ENCODE measurements at places on chromosomes 16 and 17.

- no peak for DNase-seq
Observed at GRCh38 chr16:17885659-17886207, 415.0 kb upstream of the XYLT1 start.

- no peak for DNase-seq
Observed at GRCh38 chr17:956905-957304, 22.7 kb downstream of the NXN start.

GRCh38 chr16:72908362-72909167 is 139.4 kb downstream of the ZFHX3 start:
- no peak for DNase-seq

DNA sequence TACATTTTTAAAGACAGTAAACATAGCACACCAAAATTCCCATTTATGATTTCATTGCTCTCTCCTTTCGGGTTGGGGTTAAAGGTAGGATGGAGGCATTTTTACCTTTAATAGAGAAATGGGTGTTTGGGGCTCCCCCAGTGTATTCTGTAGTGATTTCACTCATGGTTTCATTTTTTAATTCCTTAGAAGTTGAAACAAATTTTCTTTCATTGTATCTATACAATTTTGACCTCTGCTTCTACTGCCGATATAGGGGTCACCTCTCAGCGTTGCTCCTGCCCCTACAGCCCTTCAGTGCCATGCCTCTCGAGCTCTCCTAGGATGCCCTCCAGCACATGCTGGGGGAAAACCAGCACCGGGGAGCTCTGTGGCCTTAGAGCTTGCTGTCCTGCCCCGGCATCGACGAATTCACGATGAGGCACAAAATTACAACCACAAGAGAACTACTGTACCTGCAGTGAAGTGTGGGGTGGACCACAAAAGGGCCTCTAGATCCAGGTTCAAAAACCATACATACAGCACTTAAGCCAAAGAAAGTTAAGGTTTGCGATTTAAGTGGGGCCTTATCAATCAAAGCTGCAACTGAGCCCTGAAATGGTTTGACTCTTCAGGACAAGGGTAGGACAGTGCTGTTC is 39.3 kb downstream of the LITAFD start:
- DNase-seq, result no peak

GRCh38 chr17:70420861-70421445 is 251.6 kb downstream of the KCNJ2 start:
- no peak for DNase-seq

- no peak for DNase-seq
Observed at GRCh38 chr17:12296209-12296625, 275.5 kb downstream of the MAP2K4 start.

DNA sequence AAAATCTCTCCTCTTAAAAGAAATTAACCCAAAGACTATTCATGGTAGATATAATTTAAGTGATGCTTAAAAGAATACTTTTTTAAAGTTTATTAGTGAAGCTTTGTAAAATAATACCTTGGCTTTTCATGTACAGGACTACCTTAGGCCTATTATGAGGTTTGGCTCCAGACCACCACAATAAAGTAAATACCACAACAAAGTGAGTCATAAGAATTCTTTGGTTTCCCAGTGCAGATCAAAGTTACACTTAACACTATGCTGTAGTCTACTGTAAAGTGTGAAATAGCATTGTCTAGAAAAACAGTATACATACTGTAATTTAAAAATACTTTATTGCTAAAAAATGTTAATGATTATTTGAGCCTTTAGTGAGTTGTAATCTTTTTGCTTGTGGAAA is 31.7 kb downstream of the CLTC start:
- DNase-seq, result no peak

DNA sequence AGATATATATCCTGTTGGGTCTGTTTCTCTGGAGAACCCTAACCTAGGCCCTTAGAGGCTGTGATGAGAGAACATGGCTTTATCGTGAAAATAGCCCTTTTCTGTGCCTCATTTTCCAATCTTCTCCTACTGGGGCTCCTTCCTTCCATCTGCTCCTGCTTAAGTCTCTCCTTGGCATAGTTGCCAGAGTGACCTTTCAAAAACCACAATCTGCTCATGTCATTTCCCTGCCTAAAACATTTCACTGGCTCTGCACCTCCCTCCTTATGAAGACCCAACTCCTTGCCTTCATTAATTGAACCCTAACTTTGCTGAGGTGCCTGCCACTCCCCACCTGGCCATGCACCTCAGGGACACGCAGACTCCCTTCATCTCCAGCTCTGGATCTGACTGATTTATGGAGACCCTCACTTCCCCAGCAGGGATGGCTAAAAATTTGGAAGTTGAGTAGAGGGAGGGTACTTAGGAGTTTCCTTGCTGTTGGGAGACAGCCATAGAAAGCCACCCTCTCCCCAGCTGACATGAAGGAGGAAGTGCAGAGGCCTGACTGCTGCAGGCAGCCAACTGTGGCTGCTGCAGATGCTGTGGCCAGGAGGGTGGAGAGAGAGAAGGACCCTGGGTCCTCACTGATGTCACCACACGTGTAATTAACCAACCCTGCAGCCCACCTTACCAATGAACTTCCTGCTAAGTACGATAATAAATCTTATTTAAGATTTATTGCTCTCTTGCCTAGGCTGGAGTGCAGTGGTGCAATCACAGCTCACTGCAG is 6.3 kb upstream of the GGA2 start:
- no peak for DNase-seq

DNA sequence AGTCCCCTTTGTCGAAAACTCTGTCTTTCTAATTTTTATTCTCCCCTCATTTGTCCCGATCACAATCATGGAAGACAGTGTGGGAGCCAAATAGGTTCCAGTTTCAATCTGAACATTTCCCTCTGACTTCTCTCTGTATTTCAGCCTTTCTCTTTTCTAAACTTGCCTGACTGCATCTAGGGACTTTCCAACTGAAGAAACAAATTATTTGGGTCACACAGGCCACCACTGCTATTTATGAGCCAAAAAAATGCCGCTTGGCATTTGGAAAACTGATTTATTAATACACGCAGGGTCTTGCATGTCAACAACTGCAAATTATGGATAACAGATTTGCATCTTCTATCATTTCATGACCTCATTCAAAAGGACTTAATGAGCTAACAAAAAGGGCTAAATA is 55.2 kb upstream of the ELAC2 start:
- no peak for DNase-seq

- peak; percentile 93 for DNase-seq
Observed at GRCh38 chr17:49407981-49408501, 6.6 kb downstream of the PHB1 start.

DNA sequence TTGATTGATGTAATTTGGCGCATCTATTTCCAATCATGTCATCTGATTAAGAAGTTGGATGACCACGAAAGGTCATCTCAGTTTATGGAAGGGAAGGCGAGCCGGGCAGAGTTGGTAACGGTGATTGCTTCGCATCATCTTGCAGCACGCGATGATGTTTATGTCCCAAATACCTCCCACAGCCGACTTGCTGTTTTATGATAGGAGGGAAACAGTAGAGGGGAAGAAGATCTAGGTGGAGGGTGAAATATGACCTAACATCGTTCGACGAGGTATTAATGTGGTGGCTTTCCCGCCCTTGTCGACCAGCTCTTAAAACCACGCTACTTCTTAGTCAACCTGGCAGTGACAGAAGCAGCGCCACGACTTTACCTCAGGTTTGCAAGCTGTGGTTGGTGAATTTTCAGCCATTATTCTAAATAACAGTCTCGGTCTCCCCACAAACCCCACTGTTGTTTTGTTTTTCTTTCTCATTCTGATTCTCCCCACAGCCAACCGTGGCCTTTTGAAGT is 805 bp upstream of the TANC2 start:
- no peak for DNase-seq

Data from osteocyte (in vitro differentiated cells).